GM04504 (cell line): ENCODE measurements at places on chromosomes 5 and 9.
A peak's percentile ranks its signal among the peaks of the same experiment; 100 is the strongest.

- DNase-seq, result no peak
These were observed 69.1 kb downstream of the HABP4 start for GRCh38 chr9:96519095-96519494.

DNA sequence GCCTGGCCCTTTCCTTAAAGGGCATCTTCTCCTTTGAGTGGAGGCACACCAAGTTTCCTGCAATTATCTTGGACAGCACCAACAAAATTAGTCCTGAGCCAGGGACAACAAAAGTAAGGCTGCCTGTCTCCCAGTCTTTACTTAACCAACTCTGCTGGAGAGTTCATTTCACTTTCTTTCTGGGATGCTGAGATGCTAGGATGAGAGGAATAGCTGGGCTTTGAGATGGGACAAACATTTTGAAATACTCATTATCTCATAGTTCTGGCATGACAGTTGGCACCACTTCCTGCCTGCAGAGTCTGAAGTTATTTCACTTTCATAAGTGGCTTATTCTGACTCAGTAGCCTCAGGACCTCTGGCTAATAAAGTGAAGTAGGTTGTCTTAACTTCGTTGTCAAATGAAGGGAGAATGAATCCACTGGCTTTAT lies 157.0 kb downstream of the C9orf152 start:
- DNase-seq, result peak; percentile 92

DNA sequence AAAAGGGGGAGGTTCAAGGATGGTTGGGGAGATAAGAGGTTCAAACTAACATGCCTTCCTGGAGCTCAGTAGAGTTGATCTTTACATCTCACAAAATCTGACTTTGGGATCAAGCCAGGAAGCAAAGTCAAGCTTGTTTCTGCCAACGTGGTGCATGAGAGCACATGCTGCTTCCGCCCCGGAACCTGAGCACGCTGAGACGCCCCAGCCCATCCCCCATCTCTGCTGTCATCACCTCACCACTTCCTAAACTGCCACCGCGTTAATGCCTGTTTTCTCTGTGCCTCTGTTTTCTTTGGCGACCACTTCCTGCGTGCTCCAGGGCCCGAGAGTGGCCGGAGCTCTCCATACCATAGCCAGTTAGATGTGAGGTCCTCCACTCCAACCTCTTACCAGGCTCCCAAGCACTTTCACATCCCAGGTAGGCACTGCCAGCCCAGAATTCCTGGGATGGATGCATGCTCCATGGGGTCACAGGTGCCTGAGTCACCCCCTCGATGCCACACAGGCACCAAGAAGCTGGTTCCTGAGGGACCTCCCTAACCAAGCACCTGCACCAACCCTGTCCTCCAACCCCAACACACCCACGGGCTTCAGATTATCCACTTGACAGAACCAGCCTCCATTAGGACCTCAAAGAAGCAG lies 31.2 kb upstream of the AFAP1L1 start:
- no peak for DNase-seq

GRCh38 chr5:107764976-107765804 lies 94.5 kb upstream of the EFNA5 start:
- DNase-seq, result no peak

DNA sequence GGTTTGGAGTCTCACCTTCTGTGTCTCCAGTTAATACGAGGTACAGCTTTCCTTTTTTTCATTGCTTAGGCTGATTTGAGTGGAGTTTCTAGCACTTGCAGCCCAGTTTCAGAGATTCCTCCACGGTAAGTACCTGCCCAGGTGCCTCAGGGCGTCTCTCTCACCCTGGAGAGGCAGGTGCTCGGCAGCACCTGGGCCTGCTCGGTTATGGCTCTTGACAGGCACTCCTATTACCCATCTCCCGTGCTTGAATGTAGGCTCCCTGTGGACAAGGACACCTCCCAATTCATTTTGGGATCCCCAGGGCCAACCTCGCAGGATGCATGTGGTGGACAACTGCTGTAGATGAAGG lies 144.3 kb downstream of the NR3C1 start:
- no peak for DNase-seq

- DNase-seq, result no peak
These were observed 10.8 kb upstream of the NIPAL4 start for GRCh38 chr5:157449011-157449723.

DNA sequence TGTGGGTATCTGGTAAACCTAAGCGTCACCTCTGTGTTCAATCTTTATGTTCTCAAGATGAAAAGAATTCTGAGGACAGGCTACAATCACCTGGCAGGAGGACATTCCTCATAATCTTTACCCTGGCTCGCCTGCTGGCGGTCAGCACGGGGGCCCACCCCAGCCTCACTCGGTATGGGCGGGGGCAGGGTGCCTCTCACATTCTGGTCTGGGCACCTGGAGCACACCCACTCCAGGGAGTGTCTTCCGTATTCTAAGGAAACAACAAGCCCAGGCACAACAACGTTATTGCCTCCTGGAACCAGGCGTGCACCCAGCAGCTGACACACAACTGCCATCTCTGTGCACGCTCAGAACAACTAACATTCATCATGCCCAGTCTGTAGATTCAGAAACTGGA lies 179.8 kb downstream of the ROR2 start:
- no peak for DNase-seq

GRCh38 chr5:88555674-88556073 lies 287.0 kb upstream of the TMEM161B start:
- no peak for DNase-seq

GRCh38 chr5:144141585-144141984 lies 28.9 kb downstream of the YIPF5 start:
- DNase-seq, result no peak

DNA sequence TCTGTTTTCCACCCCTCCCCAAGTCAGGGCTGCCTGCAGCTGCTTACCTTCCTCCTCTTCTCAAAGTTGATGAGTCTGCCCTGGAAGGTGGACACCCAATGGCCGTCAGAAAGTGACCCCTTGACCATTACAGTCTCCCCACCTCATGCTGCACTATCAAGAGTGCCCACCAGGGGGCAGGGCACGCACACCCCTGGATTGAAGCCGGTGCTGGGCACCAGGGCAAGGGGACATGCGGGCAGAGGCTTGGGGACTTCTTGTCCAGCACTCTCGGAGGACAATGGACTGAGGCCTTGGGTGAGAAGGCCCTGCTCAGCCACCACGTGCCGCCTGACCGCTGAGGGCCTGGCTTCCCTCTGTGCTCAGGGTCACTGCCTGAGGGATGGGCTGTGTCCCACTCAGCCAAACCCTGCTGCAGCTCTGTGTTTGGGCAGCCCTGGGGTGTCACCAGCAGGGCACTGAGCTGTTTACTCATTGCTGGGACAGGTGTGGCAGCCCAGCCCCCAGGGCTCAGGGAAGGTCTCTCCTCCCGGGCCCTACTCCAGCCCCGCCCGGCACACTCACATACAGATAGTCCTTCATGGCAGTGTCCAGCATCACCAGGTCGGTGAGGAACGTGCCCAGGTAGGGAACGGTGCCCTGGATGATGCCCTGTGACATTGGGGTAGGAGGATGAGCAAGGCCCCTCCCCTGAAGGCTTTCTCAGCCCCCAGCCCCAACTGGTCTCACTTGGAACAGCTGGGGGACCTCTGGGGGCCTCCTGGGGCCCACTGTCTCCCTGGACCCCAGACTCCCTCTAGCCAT lies 17.7 kb downstream of the RALGDS start:
- DNase-seq, result no peak

DNA sequence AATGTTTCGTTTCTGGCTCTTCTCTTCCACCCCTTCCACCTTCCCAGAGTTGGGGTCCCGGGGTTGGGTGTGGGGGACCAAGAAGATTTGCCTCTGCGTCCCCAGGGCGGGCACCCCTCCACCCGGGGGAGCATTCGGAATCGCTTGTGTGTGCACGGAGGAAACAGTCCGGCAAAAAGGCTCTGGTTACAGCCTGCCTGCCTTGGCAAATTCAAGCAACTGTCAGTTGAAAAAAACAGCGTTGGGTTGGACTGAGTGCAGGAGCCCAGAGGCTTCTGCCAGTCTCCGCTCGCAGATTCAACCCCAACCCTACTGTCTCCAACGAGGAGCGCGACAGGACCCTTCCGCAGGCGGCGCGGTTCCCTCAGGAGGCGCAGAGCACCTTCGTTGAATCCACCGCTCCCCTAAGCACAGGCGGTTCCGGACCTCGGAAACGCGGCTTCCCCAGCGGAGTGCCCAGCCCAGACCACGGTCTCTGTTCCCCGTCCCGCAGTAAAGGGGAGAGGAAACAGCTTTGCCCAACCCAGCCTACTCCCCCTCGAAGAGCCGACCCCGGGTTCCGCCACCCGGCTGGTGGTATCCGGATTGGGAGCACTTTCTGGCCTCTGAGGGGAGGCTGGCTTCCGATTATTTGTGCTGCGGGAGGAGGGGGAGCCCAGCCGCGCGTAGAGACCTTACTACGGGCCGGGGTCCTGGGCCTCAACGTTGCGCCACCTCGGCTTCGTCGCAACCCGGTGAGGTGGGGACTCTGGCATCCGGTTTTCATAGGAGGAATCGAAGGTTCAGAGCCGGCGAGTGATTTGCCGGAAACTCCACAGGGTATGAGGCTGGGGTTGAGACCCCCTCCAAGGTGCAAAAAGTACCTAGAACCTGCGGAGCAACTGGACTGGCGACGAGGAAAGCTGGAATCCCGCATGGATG lies 9.6 kb downstream of the LHX6 start:
- DNase-seq, result no peak

DNA sequence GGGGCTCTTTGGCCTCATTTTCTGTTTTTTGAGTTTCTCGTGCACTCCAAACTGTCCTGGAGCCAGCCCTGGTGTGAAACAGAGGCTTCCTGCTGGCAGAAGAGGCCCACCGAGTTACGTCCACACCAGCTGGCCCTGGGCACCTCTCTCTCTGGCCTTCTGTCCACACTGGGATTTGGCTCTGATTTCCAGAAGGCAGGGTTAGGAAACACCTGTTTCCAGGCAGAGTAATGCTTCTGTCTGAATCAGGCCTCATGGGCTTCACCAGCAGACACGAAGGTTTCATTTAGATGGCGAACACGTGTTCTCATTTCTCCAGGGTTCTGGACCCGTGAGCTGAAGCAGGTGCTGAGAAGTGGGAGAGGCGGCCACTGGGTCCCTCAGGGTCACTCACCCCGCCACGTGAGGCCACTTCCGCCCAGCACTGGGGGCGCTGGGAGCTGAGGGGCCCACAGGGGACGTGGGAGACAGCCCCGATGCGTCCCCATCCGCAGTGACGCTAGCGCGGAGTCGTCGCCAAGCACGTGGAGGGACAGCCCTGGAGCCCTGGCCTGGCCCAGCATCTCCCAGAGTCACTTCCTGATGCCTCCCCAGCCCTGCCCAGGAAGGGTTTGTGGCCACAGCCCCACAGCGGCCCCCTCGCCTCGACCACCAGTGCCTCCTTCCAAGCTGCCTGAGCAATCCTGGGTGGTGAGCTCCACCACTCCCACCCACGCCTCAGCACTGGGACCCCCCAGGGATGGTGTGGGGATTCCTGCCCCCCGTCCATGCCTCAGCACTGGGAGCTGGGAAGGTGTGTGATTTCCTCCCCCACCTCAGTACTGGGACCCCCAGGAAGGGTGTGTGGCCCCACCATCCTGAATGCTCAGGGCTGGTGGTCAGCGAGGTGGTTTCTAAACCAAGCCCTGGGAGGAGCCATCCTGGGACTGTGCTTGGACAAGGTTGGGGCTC lies 4.9 kb upstream of the LRRC14B start:
- DNase-seq, result no peak

- DNase-seq, result no peak
These were observed 27.6 kb downstream of the ADAMTS2 start for GRCh38 chr5:179317411-179318220.

- DNase-seq, result no peak
These were observed 331.0 kb downstream of the GLIS3 start for GRCh38 chr9:3968891-3969290.
